LNCaP clone FGC (cell line): ENCODE measurements at places on chromosomes 6 and 20.

- DNase-seq: no peak
Observed at GRCh38 chr6:134956032-134956431, 6.1 kb upstream of the ALDH8A1 start.

DNA sequence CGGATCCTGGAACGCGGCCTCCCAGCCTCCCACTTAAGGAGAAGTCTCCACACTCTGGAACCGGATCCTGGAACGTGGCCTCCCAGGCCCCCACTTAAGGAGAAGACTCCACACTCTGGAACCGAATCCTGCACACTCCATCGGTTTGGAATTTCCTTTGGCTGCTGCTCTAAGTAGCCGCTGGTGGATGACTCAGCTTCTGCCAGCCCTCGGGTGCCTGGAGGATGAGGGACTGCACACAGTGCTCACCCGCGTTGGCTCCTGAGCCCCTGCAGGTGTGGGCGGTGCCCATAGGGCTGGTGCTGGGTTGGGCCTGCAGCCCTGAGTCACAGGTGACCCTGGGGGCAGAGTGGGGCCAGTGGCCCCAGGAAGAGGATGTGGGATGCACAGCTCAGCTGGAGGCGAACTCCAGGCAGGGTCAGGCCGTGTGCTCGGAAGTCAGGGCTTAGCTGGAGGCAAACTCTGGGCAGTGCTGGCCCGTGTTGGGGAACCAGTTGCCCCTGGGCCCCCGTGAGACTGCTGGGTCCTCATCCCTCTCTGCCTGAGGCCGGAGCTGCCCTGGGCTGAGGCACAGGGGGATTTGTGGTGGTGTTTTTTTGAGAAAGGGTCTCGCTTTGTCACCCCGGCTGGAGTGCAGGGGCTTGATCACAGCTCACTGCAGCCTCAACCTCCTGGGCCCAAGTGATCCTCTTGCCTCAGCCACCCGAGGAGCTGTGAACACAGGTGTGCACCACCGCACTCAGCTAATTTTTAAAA lies 13.9 kb upstream of the TNFRSF6B start:
- DNase-seq: no peak

DNA sequence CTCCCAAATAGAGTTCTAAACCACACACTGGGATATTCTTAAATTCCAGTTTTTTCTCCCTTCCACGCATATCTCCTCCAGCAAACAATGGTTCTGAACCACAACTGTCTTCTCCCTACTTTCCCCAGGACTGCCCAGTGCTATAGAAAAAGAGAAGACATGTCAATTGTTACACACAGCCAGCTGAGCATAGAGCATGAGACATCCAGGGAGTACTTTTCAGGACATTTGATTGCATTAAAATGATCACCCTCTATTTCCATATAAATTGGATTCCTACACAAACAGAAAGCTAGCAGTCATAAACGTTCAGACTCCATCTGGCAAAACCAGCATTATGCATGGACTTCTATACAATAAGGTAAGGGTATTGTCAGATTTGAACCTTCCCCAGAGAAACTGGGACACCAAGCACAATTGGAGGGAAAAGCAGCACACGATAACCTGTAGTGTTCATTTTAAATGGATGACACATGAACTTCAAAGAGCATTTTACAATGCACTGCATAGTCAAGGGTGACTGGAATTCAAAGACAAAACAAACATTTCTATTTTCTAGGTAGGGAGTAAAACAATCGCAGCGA lies 93.1 kb upstream of the HEY2 start:
- no peak for DNase-seq

DNA sequence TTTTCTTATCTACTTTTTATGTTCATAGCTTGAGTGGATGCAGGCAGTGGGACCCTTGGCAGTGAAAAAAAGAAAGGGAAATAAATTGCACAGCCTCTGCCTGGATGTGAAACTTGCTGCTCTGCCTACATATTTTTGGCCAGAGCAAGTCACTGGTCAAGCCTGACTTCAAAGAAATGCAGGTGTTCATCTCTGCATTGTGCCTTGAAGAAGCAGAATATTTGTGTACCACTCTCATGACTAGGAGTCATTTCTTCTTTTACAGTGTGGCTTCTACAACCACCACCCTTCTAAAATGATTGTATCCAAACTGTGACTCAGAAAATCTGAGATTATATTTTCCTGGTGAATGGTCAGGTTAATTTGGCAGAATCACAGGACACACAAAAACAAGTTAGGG lies 2.5 kb upstream of the KATNA1 start:
- no peak for DNase-seq

DNA sequence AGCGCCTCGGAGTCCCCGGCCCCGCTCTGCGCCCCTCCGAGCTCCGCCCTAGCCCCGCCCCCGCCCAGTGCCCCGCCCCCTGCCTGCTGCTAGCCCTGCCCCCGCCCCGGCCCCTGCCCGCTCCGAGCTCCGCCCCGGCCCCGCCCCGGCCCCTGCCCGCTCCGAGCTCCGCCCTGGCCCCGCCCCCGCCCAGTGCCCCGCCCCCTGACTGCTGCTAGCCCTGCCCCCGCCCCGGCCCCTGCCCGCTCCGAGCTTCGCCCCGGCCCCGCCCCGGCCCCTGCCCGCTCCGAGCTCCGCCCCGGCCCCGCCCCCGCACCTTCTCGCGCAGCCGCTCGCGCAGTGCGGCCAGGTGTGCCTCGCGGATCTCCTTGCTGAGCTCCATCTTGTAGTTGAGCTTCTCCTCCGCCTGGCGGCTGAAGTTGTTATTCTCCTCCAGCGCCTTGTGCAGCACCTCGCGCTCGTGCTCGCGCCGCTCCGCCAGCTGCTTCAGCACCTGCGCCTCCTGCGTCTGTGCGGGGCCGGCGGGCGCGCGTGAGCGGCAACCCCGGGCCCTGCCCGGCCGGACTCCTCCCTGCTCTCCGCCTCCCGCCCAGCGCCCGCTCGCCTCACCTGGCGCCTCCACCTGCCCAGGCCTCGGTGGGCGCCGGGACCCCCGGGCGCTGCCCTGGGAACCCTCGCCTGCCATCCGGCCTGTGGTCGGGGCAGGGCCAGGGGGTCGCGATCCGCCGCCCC lies 11.3 kb downstream of the STMN3 start:
- peak; percentile 82 for DNase-seq

DNA sequence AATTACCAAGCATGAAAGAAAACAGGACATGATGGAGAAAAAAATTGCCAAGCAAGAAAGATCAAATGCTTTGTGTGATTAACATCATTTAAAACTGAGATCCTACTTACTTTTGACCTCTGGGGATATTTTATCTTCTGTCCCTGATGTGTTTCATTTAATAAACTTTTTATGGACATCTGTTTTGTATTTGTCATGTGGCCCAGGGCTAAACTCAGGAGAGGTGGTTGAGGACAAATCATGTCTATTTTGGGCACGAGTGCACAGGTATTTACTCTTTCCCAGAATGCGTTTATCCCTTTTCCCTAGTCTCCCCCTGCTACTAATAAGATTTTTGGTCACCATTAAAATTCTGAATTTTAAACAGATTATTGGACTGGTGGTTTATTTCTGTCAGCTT lies 128.2 kb downstream of the NCOA3 start:
- no peak for DNase-seq

- DNase-seq: no peak
Observed at GRCh38 chr6:143200167-143200770, 139.6 kb downstream of the AIG1 start.

- DNase-seq: no peak
Observed at GRCh38 chr20:4848041-4848440, 126.3 kb downstream of the PRND start.

DNA sequence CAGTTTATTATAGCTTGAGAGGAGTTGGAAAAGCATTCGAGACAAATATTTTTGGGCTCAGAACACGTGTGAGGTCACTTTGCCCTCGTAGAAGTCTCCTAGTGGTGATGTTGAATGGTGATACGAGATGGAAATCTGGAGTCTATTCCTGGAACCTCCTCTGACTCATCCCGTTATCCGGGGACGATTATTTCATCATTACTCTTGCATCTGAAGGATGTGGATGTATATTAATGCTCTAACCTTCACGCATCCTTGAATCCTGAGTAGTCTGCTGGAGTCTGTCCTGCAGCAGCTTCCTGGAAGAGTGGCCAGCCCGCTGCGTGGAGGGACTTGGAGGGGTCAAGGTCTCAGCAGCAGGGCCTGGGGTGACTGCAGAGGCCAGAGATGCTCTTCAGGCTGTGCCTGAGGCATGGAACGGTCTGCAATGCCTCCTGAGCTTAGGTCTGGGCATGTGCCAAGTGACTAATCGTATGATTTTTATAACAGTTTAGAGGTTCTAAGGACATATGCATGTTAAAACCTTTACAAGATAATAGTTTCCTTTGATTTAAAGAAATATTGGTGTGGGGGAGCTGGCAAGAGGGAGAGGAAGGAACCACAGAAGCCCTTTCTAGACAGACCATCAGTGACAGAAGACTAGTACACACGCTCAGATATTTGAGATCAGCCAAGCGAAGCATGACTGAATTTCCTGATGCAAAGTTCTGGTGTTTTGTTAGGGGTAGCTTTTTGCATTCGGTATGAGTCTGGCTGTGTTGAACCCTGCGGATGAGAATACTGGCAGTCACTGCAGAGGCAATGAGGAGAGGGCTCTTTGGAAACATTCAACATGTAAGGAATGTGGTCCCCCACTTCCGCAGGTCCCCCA lies 400.2 kb downstream of the QKI start:
- no peak for DNase-seq

DNA sequence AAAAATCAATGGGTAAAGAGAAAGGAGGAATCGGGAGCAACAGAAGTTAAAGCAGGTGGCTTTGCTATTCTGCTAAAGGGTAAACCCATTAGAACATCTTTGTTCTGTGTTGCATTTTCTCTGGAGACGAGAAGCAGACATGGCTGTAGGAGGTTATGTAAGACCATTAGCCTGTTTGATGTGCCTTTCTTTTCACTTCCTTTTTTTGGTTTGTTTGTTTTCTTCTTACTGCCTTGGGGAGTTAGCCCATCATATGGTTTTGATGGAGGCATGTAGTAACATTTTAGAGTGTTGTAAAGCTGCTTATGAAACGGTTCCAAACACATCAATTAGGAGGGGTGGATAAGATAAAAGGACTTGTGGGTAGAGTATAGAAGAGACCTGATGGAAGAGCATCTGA lies 131.0 kb downstream of the DOK5 start:
- no peak for DNase-seq

- no peak for DNase-seq
Observed at GRCh38 chr6:142892254-142893021, 52.5 kb downstream of the HIVEP2 start.

DNA sequence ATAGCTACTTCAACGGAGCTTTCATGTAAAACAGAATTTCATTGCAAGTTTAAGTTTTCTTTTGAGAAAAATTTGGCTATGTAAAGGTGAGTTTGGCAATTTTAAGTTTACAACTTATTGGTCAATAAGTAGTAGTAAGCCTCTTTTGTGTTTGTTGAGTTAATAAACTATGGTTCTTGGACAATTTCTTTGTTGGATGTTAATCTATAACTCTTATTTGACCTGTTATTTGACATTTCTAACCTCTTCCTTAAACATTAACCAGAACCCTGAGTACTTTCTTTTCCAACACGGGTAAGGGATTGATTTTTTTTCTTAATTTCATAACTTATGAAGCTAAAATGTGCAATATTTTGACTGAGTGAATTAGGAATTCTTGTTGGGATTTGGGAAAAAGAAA lies 354.4 kb downstream of the PRKN start:
- DNase-seq: no peak

DNA sequence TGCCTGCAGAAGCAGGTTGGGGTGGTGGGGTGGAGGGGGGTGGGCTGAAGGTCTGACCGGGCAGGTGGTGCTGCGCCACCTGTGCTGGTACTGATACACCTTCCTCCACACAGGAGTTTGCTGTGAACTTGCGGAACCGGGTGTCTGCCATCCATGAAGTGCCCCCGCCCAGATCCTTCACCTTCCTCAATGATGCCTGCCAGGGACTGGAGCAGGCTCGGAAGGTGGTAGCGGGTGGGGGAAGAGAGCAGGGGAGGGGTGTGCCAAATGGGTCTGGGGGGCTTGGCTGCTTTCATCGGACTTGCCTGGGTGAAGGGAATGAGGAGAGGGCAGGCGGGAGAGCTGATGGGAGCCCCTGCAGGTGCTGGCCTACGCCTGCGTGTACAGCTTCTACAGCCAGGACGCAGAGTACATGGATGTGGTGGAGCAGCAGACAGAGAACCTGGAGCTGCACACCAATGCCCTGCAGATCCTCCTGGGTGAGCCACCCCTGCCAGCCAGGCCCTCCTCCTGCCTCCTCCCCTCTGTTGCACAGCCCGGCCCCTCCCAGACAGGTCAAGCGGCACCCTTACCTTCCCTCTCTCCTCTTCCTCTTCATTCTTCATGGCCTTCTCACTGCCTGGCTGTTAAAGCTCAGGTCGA lies 6.7 kb downstream of the DNPH1 start:
- no peak for DNase-seq

GRCh38 chr6:4889701-4890100 lies 113.5 kb downstream of the CDYL start:
- no peak for DNase-seq

DNA sequence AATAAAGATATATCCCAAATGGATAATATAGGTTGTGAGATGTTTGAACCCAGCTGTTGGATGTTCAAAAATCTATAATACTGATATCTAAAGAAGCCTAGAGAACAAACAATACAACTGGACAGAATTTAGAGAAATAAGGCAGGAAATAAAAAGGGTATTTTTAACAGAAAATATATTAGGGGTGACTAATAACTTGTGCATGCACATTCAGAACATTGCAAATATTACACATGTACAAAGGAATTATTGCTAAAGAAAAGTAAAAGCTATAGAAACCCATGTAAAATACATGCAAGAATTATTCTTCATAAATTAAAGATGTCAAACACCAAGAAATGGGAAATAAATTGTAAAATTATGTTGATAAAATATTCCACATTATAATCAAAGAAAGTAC lies 32.7 kb upstream of the HCRTR2 start:
- DNase-seq: no peak

DNA sequence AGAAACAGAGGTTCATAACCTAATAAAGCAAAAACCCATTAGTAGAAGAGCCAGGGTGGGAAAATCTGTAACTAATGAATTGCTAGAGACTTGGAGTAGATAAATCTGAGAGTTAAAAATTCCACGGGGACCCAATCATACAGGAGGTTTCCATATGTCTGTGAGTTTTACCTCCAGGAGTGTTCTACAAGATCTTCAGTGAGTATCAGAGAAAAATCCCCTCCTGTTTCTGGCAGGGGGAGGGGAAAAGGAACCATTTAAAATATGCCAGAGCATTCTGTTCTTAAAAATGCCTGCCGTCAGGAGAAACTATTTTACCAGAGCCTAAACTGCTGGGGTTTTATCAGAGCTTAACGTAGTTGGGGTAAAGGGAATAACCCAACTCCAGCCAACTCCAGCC lies 54.0 kb upstream of the PLN start:
- DNase-seq: no peak

DNA sequence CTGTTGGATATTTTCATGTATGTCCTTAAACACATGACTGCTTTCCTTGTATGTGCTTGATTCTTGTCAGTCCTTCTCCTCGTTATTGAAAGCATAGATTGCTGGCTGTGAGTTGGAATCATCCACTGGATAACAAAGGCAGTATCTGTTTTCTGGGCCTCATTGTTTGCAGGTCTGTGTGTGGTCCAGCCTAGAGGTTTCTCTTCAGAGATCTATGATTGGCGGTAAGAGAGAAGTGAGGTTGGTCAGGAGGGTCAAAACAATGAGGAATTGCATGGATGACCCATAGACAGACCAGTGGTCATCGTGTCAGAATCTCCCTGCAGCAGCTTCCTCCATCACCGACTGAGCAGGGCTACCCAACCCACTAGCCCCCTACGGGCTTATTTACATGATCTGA lies 915.0 kb downstream of the KIF16B start:
- no peak for DNase-seq

- DNase-seq: no peak
Observed at GRCh38 chr6:3687847-3688246, 63.7 kb downstream of the PXDC1 start.
